ENCODE measurements at places on chromosomes 6 and 20.

DNA sequence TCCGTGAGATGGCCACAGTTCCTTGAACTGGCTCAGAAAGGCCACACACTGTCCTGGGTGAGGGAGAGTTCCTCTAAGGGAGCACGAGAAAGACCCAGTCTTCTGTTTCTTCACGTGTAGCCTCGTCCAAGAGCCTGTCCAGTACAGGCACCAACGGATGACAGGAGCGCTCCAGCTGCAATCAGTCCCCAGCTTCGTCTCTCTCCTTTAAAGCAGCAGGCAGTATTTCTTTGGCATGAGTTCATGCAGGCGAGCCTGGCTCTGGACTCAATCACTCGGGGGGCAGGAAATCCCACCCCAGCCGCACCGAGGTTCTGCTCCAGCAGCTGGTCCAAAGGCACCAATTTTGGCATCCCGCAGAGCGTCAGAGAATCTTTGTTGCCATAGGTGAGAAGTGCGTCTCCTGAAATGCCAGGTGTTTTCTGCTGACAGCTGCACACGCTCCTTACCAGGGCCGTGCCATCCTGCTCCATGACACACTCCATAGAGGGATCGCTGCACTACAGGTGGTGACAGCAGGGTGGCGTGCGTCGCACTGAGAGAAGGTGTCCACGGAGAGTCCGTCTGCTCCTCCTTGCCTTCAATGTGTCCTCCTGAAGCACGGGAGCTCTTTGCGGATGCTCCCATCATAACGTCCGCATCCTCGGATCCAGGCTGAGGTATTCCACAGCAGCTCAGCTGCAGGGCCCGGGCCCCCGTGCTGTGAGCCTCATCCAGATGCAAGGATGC is 59.6 kb upstream of the AFDN start:
- DNase-seq: no peak

GRCh38 chr6:129133770-129134192 is 250.8 kb downstream of the LAMA2 start:
- DNase-seq: no peak

DNA sequence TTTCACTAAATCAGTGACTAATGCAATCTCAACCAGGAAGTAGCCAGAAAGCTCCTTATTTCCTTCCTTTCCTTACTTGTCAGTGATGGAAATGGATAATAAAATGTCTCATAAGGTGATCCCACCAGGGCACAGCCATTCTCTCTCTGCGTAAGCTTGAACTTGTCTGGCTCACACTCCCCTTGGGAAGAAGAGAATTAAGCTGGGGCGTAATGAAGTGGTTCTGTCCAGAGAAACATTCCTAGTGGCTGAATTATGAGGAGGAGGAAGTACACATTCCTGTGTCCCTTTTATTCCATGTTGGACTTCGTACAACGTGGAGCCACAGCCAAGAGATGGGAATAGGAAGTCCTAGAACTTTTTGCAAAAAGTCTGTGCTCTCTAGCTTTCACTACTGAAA is 93.7 kb downstream of the MTHFD1L start:
- DNase-seq: no peak

GRCh38 chr6:30678964-30679726 is 6.3 kb upstream of the DHX16 start:
- DNase-seq: peak; percentile 77

DNA sequence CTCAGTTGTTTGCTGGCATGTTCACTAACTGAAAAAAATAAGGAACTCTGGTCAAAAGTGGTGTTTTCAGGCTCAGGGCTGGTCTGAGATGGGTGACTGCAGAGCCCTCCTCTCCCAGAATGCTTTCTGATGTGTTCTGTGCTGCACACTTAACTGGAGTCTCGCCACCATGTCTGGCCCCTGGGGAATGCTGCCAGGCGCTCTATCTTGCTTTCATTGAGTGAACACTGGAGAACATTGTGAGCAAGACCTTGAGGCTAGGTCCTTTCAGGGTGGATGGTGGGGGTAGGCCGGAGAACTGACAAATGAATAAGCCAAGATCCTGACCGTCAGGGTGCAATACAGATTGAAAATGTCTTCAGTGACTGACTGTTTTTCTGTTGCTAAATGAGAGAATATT is 19.5 kb downstream of the PANK2 start:
- no peak for DNase-seq

DNA sequence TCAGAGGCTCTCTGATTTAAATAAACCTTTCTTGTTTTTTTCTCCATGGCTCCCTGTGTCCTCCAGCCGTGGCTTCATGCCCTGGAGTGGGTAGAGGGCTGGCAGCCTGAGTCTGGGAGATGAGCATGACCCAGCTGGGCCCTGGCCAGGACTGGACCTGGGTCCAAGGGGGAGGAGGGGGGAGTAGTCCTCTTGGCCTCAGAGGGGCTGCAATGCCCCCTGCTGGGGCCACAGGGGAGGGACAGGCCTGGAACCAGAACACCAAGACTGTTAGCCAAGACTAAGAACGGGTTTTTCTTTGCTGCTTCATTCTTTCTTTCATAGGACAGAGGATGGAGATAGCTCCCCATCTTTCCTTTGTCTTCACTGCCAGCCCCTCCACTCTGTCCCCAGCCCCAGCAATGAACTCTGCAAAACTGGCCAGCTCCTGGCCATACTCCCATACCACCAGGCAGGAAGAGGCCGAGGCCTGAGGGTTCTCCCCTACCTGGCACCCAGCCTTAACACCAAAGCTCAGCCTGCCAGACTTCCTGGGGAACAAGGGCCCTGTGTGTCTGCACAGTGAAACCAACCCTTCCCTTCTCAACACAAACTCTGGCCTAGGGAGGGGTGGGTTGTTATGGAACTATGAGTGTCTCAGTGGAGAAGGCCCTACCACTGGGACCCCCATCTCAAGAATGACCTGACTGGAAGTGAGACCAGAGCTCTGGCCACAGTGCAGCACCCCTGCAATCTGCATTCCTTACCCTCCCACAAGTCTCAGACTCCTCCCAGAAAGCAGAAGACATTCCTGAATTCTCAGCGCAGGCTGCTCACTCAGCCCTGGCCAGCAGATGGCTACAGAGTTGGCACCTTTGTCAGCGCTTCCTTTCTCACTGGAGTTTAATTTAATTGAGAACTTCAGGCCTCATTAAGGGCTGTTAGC is 11.0 kb downstream of the SLC29A1 start:
- DNase-seq: no peak

- DNase-seq: no peak
Observed at GRCh38 chr20:7596541-7596940, 343.7 kb downstream of the HAO1 start.

GRCh38 chr6:78398292-78398691 is 469.1 kb upstream of the IRAK1BP1 start:
- no peak for DNase-seq

GRCh38 chr6:68756454-68757375 is 121.6 kb downstream of the ADGRB3 start:
- DNase-seq: no peak

GRCh38 chr20:33460711-33461110 is 17.1 kb upstream of the SNTA1 start:
- DNase-seq: no peak

- DNase-seq: no peak
Observed at GRCh38 chr6:13175759-13176158, 152.6 kb downstream of the TBC1D7 start.

DNA sequence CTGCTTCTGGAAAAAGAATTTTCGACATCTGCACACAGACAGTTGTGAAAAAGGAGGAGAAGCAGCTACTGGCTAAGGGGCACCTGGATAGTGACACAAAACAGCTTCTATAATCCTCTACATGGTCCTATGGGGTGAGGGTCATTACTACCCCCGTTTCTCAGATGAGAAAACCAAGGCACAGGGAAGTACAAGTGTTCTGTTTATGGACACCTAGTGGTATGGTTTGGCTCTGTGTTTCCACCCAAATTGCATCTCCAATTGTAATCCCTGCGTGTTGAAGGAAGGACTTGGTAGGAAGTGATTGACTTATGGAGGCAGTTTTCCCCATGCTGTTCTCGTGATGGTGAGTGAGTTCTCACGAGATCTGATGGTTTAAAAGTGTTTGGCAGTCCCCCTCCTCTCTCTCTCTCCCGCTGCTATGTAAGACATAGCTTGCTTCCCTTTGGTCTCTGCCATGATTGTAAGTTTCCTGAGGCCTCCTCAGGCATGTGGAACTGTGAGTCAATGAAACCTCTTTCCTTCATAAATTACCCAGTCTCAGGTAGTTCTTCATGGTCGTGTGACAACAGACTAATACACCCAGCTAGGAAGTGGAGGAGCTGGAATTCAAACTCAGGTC is 2.5 kb upstream of the KCNK15 start:
- no peak for DNase-seq

Measured in activated naive CD4-positive, alpha-beta T cell (primary cell).